Immature natural killer cell (primary cell): ENCODE measurements at places on chromosomes 1 and 21. TPM values are rescaled to one million over a fixed set of nuclear protein-coding genes. Genes with fewer than 3 reads are reported as not detected.
A peak's percentile ranks its signal among the peaks of the same experiment; 100 is the strongest.

GRCh38 chr1:66368261-66368660 lies 165.7 kb upstream of the SGIP1 start:
- no peak for DNase-seq

DNA sequence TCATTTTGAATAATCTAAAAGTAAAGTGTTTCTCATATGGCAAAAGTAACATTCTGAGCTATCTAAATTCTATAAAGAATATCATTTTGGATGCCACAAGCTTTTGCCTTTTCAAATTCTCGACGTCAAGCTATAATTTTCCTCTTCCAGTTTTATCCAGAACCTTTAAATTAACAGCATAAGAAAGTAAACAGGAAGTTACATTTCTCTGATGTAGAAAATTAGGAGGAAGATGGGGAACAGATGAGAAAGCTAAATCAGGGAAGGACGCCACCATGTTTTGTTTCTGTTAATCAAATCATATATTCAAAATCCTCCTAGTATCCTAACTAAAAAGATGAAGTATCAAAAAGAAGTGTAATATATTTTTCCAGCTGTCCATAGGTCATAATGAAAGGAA lies 8.8 kb upstream of the CAMSAP2 start:
- no peak for DNase-seq

- no peak for DNase-seq
These were observed 16.9 kb downstream of the IKBKE start for GRCh38 chr1:206486995-206487788.

- DNase-seq, result no peak
These were observed 66.8 kb downstream of the CAPZB start for GRCh38 chr1:19418503-19418971.

FCRL2 gene
- not detected for polyA plus RNA-seq

RIMS3 gene
- 0.31 TPM for polyA plus RNA-seq

COL8A2 gene
- not detected for polyA plus RNA-seq

DNA sequence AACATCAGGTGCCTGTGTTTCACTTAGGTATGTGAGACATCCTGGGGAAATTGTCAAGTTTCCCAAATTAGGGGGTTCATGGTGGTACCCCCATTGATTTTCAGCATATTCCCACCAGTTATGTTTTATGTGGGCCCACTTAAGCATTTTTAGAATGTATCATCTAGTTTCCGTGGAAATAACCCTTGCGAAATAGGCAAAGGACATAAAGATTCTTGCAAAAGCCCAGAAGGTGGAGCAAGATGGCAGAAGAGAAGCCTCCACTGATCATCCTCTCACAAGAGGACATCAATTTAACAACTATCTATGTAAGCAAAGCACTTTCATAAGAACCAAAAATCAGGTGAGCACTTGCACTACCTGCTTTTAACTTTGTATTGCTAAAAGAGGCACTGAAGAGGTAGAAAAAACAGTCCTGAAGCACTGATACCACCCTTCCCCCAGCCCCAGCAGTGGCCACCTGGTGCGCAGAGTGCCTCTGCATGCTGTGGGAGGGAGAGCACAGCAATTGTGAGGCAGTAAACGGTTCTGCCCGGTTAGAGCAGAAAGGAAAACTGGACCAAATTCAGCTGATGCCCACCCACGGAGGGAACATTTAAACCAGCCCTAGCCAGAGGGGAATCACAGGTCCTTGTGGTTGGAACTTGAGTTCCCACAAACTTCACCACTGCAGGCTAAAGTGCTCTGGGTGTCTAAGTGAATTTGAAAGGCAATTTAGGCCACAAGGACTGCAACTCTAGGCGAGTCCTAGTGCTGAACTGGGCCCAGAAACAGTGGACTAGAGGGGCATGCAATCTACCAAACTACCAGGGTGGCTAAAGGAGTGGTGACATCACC lies 23.2 kb downstream of the MCOLN2 start:
- no peak for DNase-seq

HMCN1 gene
- 0.33 TPM for polyA plus RNA-seq

- DNase-seq, result peak; percentile 67
These were observed 97.4 kb upstream of the GFI1 start for GRCh38 chr1:92583821-92584760.

TP73 gene
- not detected for polyA plus RNA-seq

DNA sequence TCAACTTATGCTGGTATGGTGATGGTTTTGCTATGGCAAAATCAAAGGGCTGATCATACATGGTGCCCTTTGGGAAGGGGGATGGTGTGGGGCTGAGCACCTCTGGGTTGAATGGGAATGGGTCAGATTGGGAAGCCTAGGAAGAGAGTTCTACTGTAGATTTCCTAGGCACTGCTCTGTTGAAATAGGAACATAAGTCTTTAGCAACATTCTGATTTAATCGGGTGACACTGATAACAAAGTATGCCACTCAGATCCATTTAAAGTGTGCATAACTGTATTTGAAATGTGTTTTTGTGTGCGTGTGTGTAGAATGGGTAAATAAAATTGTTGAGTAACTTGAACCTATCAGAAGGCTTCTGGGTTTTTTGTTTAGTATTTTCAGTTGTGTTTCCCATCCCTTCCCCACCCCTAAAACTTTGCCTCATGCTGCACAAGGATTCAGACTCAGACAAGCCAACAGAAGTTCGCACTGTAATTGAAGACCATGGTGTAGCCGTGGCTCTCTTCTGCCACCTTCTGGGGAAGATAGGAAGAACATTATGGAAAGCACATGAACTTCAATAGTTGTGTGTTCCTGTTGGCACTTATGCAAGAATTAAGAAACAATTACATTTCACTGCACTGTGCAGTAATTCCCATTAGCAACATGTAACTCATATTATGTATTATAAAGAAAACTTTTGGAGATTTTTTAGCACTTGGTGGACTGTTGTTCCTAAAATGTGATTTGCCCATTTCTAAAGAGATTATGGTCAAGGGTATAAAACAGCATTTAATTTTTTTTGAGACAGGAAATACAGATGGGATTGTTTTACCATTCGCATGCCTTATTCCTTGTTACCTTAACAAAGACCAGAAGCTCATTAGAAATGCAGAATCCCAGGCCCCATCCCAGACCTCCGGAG lies 10.9 kb upstream of the C4BPB start:
- peak; percentile 65 for DNase-seq

FCRL5 gene
- not detected for polyA plus RNA-seq

DNA sequence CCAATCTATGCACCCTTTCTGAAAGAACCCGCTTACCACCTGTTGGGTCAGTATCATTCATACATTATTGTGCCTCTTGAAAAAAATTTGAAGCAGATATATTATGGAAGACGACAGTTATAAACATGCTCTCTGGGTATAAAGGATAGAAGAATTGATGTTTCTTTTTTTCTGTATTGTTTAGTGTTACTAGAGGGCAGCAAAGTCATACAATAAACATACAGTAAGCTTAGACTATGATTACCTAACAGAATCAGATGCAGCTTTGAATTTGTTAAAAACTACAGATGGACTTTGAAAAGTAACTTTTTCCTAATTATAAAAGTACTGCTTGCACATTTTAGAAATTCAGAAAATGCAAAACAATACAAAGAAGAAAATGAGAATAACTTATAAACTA lies 11.1 kb upstream of the PAXBP1 start:
- DNase-seq, result no peak

CHRNB2 gene
- not detected for polyA plus RNA-seq

DNA sequence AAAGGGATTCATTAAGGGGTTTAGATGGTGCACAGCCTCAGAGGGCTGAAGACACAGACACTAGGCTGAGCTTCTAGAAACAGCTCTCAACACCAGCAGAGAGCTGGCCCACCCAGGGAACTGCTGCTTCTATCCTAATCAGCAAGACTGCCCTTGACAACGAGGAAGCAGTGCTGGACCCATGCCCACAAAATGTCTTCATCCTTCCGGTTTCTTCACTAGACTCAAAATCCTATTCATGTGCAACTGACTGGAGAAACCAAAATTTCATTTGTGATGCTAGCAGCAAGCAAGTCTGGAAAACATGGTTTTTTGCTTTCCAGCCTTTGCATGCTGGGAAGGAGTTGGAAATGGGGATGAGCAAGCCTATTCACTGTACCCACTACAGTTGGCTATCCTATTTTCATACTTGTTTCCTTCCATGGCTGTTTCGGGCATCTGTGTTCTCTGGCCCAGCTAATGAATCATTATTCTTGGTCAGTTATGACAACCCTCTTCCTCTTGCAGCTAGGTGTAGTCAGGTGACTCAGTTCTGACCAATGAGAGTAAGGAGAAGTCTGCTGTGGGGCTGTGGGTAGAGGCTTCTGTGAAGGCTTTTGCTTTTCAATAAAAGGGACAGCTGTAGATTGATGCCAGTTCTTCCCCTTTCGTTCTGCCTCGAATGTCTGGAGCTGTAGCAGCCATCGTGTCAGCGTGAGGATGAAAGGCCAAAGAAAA lies 14.6 kb upstream of the TMEM61 start:
- DNase-seq, result peak; percentile 12

RAB13 gene
- polyA plus RNA-seq, result not detected

DNA sequence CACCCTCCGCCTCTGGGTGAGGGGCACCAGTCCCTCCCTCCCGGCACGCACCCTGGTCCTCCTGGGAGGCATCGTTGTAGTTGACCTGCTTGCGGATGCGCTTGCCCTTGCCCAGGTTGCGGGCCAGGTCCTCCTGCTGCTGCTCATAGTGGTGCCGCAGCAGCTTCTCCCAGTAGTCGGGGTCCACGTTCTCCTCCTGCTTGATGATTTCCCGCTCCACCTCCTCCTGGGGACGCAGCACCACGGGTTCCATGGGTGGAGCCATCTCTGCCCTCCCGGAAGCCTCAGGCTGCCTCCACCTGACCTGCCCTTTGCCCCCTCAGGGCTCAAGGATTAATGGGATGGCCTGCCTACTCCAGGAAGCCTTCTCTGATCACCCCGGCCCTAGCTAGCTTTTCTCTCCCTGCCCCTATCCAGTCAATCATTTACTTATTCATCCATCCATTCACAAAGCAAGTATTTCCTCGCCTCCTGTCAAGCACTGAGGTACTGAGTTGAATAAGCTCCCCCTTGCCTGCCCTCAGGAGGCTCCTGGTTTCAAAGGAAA lies 53.5 kb downstream of the CHD5 start:
- DNase-seq, result no peak

- DNase-seq, result no peak
These were observed 513.0 kb downstream of the PTPRC start for GRCh38 chr1:199151634-199152425.

CFAP298 gene
- 56.2 TPM for polyA plus RNA-seq

- no peak for DNase-seq
These were observed 54.0 kb downstream of the PGBD5 start for GRCh38 chr1:230371923-230372703.

CAMK1G gene
- polyA plus RNA-seq, result not detected

DNA sequence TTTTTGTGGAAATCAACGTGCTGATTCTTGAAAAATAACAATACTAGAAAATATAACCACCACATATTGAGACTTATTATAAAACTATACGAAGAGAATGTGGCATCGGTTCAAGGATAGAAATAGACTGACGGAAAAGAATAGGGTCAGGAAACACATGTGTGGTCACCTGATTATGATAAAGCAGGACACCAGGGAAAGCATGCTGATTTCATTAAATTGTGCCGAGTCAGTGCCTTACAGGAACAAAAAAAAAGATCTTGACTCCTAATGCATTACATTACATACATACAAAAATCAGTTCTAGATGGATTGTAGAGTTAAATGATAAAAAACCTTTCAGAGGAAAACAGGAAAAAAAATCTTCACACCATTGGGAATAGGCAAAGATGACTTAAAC lies 43.5 kb upstream of the SERPINC1 start:
- no peak for DNase-seq

CFAP141 gene
- polyA plus RNA-seq, result not detected

- peak; percentile 85 for DNase-seq
These were observed 119.0 kb downstream of the ROR1 start for GRCh38 chr1:63892632-63893395.

DNA sequence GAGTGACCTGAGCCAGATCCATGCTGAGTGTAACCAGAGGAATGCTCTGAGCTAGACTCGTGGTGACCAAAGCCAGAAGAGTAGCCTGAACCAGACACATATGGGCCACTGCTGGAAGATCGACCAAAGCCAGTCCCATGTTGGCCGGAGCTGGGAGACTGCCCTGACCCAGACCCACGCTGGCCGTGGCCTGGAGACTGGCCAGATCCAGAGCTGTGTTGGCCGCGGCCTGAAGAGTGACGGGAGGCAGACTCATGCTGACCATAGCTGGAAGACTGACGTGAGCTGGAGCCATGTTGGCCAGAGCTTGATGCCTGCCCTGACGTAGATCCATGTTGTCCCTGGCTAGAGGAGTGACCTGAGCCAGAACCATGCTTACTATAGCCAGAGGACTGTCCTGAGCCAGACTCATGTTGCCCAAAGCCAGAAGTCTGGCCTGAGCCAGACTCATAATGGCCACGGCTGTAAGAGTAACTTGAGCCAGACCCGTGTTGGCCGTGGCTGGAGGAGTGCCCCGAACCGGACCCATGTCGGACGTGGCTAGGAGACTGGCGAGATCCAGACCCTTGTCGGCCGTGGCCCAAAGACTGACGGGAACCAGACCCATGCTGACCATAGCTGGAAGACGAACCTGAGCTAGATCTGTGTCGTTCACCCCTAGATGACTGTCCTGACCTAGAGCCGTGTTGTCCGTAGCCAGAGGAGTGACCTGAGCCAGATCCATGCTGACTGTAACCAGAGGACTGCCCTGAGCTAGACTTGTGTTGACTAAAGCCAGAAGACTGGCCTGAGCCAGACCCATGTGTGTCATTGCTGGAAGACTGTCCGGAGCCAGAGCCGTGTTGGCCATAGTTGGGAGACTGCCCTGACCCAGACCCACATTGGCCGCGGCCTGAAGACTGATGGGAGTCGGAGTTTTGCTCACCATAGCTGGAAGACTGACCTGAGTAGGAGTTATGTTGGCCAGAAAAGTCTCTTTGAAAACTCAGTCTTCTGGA lies 3.5 kb downstream of the HRNR start:
- no peak for DNase-seq

- DNase-seq, result no peak
These were observed 6.9 kb downstream of the TTC13 start for GRCh38 chr1:230971771-230972170.

AMPD1 gene
- polyA plus RNA-seq, result not detected

- peak; percentile 21 for DNase-seq
These were observed 33.3 kb upstream of the FAM3B start for GRCh38 chr21:41283211-41283818.

DNA sequence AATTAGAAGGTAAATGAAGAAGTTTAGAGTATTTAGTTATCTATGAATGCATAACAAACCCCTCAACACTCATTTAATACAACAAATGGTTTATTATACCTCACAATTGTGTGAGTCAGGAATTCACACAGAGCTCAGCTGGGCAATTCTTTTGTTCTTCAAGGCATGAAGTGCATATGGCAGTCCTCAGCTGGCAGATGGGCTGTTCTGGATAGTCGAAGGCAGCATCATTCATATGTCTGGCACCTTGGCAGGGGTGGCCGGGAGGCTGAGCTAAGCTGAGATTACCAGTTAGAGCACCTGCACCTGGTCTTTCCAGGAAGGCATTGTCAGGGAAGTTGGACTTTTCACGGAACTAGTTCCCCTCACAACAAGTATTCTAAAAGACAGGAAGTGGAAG lies 286.2 kb upstream of the DUSP10 start:
- DNase-seq, result no peak

GRCh38 chr1:119451158-119451557 lies 36.2 kb downstream of the HSD3B2 start:
- no peak for DNase-seq

CNKSR1 gene
- polyA plus RNA-seq, result not detected
